ENCODE measurements at places on chromosomes 7 and 10.

DNA sequence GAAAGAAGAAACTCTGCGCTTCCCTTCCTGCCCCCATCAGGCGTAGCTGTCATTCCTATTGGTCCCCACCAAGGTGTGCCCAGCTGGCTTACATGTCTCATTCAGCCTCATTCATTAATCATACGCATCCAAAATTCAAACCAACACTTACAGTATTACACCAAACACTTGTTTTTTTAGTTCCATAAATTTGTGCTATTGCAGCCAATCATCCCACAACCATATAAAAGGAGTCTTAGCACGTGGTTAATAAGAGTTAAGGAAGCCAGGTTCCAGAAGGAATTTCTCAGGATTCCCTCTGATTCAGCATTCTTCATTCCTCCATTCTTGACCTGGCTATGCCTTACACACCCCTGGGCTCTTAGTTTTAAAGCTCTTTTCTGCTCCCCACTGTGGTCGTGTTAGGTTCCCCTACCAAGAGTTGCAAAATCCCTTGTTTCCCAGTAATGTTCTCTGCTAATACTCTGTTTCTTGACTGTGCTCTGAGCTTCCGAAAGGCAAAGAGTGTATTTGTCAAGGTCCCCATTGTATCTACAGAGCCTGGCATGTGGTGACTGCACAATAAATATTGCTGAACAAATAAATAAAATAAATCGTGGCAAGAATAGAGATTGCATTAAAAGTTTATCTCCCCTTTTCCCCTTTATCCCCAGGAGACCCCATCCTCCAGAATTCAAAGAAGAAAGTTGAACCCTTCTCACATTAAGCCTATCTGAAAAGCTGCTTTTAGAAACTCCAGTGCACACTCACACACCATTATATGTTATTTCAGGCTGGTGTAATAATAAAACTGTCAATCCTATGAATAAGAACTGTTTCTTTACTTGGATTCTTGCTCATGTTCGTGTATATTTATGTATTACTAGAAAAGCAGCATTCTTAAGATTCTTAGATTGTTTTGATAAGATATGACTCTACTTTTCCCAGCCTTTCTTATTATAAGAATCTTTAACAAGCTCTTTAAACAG, 514.4 kb downstream of the INHBA start:
- DNase-seq = no peak

DNA sequence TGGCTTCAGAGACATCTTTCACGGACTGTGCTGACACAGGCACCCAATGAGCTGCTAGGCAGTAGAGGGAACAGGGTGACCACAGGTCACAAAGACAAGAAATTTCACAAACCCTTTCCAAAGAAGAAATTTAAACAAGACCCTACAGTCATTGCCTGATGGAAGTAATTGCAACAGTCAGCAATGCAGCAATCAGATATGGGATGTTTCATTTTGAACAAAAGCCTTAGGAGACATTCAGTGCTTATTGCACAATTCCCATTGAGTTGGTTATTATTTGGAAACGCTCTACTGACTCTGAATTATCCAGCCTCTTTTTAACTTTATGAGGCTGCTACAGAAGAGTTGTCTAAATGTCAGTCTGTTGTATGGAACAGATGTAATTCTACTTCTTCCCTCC, 85.5 kb downstream of the ETV1 start:
- DNase-seq = no peak

- DNase-seq = no peak
These were observed 10.8 kb upstream of the STN1 start for GRCh38 chr10:103928784-103929183.

- no peak for DNase-seq
These were observed 156.8 kb downstream of the CACNA2D1 start for GRCh38 chr7:82286798-82287140.

DNA sequence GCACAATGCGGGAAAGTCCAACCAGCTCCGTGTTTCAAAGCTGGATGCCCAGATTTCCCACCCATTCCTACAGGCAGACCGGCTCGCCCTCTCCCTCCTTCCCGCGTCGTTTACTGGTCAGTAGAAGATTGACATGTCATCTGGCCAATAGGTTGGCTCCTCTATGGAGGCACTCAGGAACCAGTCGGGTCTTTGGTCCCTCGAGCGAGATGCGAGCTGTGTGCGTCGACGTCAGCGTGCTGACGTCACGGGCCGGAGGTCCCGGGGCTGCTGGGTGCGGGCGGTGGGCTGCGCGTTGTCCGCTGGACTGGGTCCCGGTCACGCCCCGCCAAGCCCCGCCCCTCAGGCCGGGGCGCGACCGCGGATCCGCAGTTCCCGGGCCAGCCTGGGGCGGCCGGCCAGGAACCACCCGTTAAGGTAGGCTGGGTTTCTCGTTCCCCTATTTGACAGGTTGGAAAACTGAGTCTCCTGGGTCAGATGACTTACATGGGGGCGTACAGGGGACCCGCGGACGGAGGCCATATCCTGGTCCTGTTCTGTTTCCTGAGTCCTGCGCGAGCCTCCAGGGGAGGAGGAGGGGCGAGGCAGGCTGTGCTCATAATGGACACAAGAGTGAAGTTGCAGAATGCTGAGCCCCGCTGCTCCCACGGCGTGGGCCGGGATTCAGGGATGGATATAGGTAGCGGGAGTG, at the start of gene STARD3NL:
Gene STARD3NL (plus strand): TSS at position 242 of the 691 bp plus-strand sequence. CDS start 29,260 bp downstream, outside the sequence.
- DNase-seq = peak; percentile 93

- no peak for DNase-seq
These were observed 59.9 kb upstream of the JAZF1 start for GRCh38 chr7:28240481-28240880.

DNA sequence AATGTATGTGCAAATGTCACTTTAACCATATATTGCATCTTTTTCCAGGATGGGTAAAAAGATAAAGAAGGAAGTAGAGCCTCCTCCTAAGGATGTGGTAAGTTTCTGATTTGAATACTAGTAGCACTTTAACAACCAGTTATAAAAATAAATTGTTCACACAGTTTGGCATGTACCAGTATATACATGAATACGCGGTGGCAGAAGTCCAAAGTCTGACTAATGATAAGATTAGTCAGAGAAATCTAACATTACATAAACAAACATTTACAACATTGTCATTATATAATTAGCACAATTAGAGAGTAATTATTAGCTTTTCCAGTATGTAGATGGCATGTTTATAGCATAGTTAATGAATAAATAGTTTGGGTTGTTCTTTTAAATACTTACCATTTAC, 4.1 kb downstream of the ARMC3 start:
- no peak for DNase-seq

DNA sequence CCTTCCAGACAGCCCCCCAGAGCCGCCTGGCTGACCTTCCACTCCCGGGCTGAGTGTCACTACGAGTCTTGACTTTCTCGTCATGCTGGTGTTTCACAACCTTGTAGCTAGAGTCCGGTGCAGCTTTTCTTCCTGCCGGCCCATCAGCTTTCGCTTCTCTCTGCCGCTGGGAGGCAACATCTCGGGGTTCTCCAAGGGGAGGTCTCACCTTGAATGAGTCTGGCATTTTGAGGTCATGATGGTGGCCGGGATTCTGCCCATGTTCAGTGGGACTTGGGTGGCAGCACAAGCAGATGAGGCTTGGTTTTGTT, 285.2 kb downstream of the CAMK1D start:
- DNase-seq = no peak

GRCh38 chr7:53900856-53901528, 641.2 kb upstream of the VSTM2A start:
- no peak for DNase-seq

DNA sequence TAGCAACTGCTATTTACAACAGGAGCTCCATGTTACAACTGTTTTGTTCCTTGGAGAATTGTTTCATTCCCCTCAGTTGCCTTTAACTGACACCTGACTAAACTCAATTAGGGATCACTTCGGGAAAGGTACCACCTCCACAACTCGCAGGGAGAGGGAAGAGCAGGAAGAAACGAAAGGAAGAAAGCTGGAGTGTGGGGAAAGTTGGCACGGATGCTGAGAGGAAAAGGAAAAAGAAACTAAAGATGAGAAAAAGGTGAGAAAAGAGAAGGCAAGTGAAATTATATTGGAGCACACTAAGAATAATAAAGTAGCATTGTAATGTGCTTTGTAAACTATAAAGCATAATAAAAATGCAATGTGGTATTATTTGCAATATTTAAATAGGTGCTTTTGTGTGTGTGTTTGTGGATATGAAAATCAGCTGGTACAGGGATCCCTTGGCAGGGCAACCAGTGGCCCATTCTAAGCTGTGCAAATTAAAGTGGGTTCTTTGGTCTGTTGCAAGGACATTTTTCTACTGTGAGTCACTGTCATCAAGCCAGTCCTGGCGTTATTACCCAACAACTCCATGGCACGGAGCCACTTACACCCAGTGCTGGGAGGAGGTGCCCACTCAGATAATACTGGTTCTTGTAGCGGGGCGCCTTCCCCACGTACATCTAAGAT, 45.9 kb downstream of the HIPK2 start:
- no peak for DNase-seq

- DNase-seq = no peak
These were observed 10.8 kb upstream of the SLC25A28 start for GRCh38 chr10:99630991-99631390.

DNA sequence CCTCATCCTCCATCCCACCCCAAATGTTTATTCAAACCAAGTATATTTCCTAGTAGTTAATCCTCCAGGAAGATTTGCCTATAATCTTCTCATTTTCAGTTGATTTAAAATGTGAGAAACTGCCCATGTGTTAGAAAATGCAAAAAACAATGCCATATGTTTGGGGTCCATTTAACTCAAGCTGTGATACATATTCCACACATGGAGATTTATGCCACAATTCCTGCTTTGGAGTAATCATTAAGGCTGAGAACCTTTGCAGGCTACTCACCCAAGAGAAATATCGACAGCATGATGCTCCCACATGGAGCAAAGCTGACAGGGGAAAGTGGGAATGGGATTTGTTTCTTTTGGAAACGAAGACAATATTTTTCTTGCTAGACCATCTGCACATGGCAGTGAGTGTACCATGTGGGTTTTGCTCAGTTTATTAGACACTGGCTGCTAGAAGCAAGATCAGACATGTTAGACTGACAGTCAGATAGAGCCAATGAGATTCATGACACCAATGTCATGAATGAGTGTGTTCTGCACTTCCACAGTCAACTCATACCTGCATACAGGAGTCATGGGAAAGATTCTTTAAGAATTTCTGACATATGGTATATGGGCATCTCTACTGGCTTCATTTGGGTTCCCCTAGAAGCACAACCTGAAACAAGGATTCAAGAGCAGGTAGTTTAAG, 3.4 kb upstream of the GRM8 start:
- no peak for DNase-seq

DNA sequence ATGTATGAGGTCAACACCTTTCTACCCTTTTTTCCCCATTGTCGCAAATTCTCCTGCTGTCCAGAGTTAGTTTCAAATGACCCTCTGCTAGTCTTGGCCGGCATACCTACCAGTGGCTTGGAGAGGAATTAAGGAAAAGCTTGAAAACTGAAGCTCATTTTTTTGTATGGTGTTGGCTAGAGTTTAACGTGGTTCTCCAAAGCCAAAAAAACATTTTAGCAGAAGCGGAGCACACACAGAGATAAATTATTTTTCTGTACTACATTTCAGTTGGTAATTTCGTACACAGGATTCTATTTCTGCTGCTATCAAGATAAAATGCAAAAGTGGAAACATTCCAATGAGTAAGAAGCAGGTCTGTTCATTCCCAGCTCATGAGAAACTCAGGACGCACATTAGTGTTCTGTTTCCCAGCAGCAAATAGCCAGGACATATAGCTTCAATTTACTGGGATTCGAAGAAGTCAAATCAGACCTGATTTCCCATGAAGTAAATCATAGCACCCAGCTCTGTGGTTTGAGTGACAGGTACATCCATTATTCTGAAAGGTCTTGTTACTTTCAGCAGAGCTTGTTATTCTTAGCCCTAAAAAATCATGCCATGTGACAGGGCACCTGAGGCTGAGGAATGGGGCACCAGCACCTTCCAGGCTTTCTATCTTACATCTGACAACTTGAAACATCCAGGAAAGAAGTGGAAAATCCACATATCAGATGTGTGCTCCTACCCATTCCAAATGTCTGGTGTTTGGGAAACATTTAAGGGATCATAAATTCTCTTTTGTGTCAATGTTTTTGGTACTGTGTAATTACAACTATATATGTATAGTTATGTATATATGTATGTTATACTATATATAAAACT, 215.9 kb upstream of the C7orf33 start:
- DNase-seq = peak; percentile 13

DNA sequence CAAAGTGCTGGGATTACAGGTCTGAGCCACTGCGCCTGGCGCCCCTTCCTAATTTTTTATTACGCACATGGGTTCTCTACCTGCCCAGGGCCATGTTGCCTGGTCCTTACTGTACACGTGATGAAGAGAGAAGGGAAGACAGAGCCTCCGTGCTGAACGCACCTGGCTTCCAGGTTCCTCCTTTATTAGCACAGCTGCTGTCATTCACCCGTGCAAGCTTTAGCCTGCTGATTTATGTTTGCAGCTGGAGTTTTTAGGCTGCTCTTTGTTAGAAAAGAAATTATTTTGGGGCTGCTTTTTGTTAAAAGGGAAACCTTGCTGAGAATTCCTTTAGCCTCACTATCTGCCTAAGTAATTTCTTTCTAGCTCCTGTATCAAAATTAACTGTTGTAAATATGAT, 417.0 kb downstream of the CALN1 start:
- no peak for DNase-seq

DNA sequence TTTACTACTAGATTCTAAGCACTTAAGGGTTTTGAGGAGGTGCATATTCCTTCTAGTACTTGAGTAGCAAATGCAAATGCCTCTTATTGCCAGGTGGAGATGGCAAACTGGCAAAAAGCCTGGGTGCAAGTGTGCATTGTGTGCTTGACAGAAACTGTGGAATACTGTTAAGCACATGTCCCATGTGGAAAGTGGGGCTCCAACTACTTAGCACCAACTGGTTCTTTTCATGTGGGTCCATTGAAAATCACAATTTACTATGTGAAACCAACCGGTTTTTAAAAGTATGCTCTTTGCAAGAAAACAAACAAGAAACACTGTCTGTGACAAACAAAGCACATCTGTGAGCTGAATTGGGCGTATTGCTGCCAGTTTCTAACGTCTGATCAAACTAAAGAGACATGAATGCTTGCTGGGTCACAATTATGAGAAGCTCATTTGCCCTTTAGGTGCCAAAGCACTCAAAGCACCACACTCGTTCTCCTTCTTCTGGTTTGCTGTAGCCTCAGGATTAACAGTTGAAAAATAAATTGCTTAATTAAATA, 197.4 kb downstream of the SEMA3E start:
- DNase-seq = no peak

DNA sequence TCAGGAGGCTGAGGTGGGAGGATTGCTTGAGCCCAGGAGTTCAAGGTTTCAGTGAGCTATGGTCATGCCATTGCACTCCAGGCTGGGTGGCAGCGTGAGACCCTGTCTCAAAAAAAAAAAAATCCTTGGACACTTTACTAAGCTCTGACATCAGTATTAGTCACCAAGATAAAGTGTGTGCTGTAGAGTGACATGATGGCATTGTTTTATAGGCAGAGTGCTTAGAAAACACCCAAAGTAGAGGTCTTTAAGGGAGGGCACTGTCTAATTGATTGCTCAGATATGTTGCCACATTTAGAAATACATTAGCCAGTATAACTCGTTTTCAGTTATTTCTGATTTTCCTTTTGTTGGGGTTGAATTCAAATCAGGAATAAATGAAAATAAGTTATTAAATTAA, 235.9 kb downstream of the REEP3 start:
- no peak for DNase-seq

- no peak for DNase-seq
These were observed 65.3 kb downstream of the OR13A1 start for GRCh38 chr10:45249978-45250693.

All from stimulated activated effector memory CD8-positive, alpha-beta T cell treated with anti-CD3 and anti-CD28 coated beads, Interleukin-12 subunit alpha, Interleukin-12 subunit beta, amount 100 ng/mL, for 72 hours (primary cell).